ENCODE measurements at places on chromosomes 2 and 18.

DNA sequence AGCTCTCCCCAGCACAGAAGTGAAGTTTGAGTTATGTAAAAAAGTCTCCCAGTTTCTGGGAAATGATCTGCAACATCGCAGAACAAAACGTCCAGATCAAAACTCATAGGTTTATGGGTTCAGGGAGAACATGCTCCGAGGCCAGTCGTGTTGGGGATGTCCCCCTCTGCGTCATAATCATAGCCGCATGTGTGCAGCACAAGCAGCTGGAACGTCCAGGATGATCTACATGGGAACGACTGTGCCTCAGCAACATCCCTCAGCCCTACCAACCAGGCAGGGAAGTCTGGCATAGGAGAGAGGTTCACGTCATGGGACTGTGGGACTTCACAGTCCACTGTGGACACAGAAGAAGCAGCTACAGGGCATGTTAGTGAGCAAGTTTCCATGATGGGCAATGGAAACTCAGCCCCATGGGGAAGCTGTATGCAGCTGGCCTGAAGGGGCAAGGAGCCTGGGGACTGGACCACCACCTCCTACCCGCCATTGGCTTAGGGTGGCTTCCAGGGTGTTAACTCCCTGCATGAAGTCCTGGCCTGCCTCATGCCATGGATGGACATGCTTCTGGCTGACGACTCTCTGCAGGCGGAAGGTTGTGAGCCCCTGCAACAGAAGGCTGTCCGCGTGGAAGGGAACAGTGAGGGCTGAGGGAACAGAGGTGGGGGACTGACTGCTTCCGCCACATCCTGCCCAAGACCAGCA lies 96.9 kb downstream of the COPS8 start:
- no peak for DNase-seq

DNA sequence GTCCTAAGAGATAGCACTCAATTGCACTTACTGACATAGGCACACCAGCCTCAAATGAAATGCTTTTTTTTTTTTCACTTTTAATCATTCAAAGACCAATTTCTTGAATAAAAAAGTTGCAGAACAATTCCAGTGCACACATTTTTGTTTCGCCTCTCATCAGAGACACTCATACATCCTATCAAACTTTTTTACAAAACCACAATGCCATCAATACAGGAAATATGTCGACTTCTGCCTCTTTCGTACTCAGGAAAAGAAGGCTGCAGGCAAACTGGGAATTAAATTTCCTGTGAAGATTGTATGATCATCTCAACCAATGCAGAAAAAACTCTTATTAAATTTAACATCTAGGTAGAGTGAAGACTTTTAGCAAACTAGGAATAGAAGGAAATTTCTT lies 112.4 kb downstream of the DNER start:
- DNase-seq = no peak

DNA sequence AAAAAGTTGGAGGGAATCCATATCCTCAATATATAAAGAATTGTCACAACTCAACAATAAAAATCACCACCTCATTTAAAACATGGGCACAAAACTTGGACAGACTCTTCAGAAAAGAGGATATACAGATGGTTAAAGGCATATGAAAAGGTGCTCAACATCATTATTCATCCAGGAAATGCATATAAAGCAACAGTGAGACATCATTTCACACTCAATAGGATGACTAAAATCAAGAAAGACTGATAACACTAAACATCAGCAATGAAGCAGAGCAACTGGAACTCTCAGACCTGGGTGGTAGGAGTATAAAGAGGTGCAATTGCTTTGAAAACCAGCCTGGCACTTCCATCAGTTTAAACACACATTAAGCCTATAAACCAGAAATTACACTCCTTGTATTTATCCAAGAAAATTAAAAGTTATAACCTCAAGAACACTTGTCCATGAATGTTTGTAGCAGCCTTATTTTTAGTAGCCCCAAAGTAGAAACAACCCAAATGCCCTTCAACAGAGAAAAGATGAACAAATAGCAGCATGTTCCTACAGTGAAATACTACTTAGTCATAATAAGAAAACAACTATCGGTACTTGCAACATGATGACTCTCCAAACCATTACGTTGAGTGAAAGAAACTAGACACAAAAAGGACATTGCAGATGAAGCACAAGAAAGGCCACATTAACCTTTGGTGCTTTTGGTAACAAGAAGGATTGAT lies 79.1 kb upstream of the TANC1 start:
- DNase-seq = no peak

- no peak for DNase-seq
Measured at GRCh38 chr2:224946895-224947294, 95.4 kb downstream of the DOCK10 start.

- no peak for DNase-seq
Measured at GRCh38 chr2:241636182-241637017, 558 bp downstream of the THAP4 start.

DNA sequence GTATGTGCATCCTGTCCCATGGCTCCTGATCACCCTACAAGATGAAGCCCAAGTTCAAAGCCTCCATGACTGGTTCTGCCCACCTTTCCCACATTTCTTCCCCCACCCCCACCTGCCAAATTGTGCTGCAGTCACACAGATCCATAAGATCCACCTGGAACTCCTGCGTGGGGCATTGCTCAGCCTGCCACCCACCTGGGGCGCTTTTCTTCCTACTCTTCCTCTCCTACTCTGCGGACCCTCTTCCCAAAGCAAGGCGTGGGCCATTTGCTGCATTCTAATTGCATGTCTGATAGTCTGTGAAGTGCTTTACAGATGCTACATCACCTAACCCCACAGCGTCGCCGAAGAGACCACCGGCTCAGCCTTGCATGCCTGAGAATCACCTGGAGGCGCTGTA lies 402.4 kb upstream of the ID2 start:
- no peak for DNase-seq

DNA sequence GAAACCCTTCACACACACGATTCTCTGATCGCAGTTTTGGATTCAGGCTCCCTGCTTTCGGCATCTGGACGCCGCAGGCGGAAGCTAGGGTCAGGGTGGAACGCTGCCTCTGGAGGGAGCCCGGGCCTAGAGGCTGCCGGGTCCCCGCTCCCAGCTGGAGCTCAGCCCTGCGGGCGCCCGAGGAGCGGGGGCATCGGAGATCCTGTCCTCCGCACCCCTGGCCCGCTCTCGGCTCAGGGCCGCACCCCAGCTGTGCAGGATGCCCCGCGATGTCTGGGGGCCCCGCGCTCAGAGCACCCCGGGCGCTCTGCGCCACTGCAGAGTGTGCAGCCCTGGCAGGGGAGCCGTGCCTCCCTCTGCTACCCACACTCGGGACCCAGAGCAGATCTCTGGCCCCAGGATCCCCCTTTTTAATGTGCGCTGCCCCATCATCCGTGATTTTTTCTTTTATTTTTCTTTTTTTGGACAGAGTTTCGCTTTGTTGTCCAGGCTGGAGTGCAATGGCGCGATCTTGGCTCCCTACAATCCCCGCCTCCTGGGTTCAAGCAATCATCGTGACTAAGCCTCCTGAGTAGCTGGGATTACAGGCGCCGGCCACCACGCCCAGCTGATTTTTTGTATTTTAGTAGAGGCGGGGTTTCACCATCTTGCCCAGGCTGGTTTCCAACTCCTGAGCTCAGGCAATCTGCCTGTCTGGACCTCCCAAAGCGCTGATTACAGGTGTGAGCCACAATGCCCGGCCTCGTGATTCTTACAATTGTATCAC lies 54.8 kb upstream of the TUBA3E start:
- DNase-seq = no peak

DNA sequence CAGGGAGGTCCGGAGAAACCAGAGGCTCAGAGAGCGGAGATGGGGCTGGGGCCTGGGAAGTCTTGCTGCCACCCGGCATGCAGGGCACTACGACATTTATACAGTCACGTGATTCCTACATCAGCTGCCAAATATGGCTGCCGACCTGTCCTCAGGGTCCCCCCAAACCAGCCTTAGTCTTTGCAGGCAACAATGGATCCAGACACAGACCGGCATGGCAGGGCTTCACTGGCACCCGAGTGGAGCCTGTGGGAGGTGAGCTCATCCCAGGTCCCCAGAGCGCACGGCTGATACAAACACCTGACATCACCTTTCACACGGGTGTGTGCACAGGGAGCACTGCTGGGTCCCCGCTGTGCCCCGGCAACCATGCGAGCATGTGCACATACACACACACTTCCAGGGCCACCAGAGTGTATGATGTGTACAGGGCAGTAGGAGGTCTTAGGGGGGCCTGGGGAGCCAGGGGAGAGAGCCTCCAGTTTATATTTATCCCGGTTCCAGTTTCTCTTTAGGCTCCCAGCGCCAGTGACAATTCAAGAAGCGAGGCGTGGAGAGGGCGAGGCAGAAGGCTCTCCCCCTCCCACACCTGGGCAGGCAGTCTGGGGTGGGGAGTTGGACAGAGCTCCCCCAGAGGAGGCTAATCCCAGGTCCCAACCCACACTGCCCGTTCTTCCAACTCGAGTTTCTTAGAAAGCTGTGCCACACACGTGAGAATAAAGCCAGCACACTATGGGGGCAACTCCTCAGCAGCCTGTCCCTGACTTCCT lies 2.7 kb downstream of the SEMA4C start:
- no peak for DNase-seq

GRCh38 chr2:65355186-65355831 lies 77.1 kb downstream of the SPRED2 start:
- no peak for DNase-seq

DNA sequence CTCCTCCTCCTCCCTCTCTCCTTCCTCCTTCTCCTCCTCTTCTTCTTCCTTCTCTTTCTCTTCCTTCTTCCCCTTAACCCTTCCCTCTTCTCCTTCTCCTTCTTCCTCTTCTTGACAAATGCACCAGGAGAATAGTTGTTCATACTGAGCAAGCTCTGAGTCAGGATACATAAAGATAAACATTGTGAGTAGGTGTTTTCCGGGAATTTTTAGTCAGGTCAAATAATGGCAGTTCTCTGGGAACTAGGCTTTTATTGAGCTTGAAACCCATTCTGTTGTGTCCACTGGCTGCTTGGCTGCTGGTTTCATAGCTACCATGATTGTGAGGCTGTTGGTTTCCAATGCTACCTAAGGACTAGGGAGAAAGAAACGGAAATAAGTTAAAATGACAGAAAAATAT lies 1144.7 kb upstream of the DDX18 start:
- no peak for DNase-seq

GRCh38 chr18:50231621-50232020 lies 34.7 kb downstream of the CFAP53 start:
- DNase-seq = no peak

- DNase-seq = no peak
Measured at GRCh38 chr2:134408791-134409190, 154.9 kb downstream of the MGAT5 start.

Data from stimulated activated CD8-positive, alpha-beta memory T cell treated with anti-CD3 and anti-CD28 coated beads, Interleukin-4, amount 100 ng/mL, for 4 hours (primary cell).